ENCODE measurements at places on chromosomes 3 and 15.

- no peak for DNase-seq
These were observed 115.7 kb downstream of the CHL1 start for GRCh38 chr3:312160-312733.

- no peak for DNase-seq
These were observed 281.3 kb upstream of the LMCD1 start for GRCh38 chr3:8220291-8220690.

DNA sequence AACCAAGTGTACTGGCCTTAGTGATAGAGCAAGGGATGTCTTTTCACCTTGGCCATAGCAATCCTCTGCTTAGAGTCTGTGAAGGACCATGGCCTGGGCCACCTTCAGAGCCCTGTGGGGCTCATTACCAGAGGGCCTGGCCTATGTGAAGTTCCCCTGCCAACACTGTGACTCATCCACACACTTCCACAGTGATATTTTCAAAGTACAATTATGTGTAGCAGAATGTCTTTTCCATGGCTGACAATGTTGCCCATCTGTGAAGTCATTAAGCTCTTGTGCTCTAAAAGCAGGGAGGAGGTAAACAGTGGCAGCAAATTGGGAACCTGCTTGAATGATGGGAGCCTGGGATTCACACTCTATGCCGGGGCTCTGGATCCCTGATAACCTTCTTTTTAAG lies 12.2 kb upstream of the CACNA1D start:
- DNase-seq, result no peak

- no peak for DNase-seq
These were observed 45.2 kb upstream of the NR2F2 start for GRCh38 chr15:96285305-96285704.

- DNase-seq, result no peak
These were observed 194.3 kb downstream of the IL5RA start for GRCh38 chr3:2915826-2916225.

DNA sequence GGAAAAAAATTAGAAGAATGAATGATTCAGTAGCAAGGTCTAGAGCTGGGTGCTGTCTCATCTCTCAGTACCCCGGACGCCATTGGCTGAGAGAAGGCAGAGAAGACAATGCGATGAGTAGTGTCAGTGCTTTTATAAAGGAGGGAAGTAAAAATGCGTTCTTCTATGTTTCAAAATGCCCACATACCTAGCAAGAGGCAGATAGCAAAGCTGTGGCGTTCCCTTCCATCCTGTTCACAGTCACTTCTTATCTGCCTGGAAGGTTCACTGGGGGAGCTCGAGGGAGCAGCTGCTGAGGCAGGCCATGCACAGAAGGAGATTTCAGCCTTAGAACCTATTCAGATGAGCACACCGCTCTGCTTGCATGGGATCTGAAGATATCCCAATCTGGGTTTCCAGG lies 234.0 kb downstream of the RPLP1 start:
- no peak for DNase-seq

GRCh38 chr3:11544412-11545181 lies 99.1 kb downstream of the VGLL4 start:
- DNase-seq, result peak; percentile 79

- peak; percentile 52 for DNase-seq
These were observed 143.4 kb downstream of the FEZF2 start for GRCh38 chr3:62229908-62230307.

GRCh38 chr15:57375827-57376695 lies at the start of gene CGNL1:
Gene CGNL1 (plus strand): TSS chr15:57376505. CDS start chr15:57438000, 61,495 bp downstream.
- peak; percentile 37 for DNase-seq

GRCh38 chr3:187368251-187369088 lies at the start of gene RTP4:
Gene RTP4 (plus strand): TSS chr3:187368385. CDS start chr3:187368442, 57 bp downstream.
- DNase-seq, result no peak

GRCh38 chr15:50414624-50415023 lies 9.6 kb upstream of the USP8 start:
- no peak for DNase-seq

- DNase-seq, result peak; percentile 8
These were observed 19.9 kb downstream of the SPICE1 start for GRCh38 chr3:113495035-113495434.

DNA sequence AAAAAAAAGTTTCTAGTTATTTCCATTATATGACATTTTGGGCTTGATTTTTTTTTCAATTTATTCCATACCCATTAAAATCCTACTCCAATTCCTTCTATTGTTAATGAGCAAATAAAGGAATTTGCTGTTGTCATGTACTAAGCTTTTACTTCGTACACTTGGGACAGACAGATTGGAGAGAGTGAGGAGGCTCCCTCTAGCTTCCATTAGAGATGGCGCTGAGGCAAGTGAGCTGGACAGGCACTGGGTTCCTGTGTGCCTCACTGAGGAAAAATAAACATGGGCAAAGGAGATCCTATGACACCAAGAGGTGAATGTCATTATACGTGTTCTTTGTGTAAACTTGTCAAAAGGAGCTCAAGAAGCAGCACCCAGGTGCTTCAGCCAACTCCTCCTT lies 441.1 kb upstream of the MDFIC2 start:
- no peak for DNase-seq

DNA sequence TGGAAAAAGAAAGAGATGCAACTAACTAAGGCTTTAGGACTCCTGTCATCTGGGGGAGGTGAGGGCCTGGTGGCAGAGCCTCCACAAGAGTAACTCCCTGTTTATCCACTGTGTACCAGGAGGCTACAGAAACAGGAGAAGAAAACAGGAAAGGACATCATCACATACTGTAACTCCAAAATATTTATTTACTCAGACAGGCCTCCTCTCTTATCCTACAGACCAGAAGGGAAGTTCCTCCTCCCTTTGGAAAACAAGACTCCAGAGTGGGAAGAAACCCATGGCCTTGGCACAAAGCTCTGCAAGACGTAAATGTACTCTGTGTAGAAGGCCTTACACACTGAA lies 40.1 kb upstream of the AKAP13 start:
- no peak for DNase-seq

DNA sequence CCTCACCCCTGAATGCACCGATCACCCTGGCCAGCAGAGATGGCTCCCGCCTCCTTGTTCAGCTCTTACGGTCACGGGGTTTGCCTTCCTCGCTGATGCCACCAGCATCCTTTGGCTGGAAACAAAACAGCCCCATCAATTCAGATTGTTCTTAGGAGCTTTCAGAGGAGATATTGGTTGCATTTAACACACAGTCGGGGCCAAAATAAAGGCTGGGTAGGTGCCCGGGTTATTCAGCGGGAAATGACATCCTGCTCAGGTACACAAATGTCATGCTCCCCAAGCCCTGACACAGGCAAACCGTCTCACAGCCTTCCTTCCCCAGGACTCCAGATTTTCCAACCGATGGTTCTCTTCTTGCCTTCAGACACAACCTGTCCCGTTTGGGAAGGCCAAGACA lies 62.4 kb upstream of the MEF2A start:
- no peak for DNase-seq

GRCh38 chr3:112802338-112802737 lies 44.3 kb downstream of the CD200R1L start:
- DNase-seq, result no peak

GRCh38 chr15:68560501-68561113 lies 18.2 kb upstream of the CORO2B start:
- DNase-seq, result peak; percentile 68

DNA sequence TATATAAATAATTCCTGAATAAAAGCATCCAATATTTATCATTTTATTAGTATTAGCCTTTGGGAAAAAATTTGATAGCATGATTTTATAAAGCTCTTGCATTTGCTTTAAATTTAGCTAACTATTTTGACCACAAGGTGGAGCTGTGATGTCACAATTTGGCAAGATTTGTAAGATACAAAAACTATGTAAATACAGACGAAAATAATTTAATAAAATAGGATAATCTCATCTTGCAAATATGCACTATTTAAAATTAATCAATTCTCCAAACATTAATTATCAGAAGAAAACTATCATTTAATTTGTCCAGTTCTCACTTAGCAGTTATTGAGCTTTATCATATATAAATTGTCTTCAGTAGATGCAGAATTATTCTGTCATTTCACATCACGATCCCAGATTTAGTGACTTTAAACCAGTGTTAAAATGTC lies 95.4 kb downstream of the PLOD2 start:
- DNase-seq, result peak; percentile 66

DNA sequence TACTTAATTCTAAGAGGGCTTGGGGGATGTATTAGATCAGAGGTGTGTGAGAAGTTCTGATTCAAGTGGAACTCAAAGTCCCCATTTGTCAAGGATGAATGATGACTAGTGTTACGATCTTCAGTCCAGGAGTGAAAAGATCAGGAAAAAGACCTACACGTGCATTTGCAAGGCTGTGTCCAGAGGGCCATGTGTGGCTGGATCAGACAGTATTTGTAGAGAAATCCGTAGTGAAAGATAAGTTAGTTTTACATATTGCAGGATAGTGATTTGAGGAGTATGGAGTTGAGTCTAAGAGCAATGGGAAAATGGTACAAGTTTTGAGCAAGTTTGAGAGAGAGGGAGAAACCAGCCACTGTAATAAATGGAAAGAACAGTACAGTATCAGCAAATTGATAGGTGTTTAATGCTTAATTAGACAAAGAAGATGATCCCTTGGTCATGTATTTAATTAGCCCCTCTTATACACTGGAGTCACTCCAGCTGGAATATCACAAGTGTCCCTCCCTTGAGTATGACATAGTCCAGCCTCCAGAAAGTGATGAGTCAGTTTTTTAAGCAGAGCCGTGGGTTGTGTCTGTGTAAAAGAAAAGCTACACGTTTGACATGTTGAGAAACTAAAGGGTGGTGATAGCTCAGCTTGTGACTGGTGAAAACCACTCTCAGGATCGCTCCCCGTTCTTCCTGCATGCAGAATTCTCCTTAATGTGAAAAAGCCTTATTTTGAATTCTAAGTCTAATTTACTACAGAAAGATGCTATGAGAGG lies 348.8 kb downstream of the ROBO1 start:
- no peak for DNase-seq

GRCh38 chr15:32899126-32899596 lies 181.4 kb downstream of the GREM1 start:
- DNase-seq, result no peak

- peak; percentile 91 for DNase-seq
These were observed 59.6 kb downstream of the ABTB1 start for GRCh38 chr3:127732303-127732702.

DNA sequence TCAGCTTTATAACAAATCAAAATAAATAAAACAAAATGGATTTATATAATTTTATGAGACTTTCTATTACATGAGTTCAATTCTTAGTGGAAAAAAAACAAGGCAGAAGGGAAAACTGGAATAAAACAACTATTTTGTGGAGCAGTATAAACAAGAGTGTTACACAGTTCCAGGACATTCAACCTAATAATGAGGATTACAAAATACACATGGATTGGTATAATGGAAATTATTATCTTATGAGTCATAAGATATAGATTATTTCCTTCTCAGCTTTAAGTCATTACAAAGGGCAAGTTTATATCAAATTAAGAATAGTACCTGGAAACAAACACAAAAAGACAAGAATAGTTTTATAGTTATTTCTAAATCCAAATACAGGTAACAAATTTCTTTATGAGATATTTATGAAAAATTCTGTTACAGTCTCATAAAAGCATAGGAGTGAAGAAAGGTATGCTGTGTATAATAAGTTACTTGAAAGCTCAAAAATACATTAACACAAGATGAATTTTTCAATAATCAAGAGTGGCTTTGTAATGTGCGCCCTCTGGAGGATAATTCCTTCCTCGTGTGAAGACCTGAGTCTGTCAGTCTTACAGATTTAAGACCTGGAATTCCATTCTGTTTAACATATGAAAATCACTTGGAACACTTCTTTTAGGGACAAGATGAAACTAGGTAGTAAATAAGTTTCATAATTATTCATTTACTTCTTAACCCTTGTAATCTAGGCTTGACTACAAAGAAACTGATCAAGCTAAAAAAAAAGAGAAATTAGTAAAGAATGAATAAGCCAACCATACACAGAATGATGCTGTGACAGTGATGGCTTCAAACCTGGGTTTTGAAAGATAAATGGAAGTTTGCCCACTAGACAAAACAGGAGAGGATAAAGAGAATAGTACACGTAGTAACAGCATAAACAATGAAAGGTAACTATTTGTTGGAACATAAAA lies 9.5 kb downstream of the COPS2 start:
- peak; percentile 73 for DNase-seq

- DNase-seq, result no peak
These were observed 284.1 kb downstream of the NFKBIZ start for GRCh38 chr3:102133376-102133775.

DNA sequence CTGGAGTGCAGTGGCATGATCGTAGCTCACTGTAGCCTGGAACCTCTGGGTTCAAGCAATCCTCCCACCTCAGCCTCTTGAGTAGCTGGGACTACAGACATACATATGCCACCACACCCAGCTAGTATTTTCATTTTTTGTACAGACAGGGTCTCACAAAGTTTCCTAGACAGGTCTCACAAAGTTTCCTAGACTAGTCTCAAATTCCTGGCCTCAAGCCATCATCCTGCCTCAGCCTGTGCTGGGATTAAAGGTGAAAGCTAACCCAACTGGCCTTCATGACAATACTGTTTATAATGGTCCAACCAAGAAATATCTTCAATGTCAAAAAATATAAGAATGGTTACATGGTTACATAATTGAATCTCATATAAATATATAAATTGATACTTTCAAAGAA lies 24.0 kb downstream of the GPR176 start:
- DNase-seq, result no peak

DNA sequence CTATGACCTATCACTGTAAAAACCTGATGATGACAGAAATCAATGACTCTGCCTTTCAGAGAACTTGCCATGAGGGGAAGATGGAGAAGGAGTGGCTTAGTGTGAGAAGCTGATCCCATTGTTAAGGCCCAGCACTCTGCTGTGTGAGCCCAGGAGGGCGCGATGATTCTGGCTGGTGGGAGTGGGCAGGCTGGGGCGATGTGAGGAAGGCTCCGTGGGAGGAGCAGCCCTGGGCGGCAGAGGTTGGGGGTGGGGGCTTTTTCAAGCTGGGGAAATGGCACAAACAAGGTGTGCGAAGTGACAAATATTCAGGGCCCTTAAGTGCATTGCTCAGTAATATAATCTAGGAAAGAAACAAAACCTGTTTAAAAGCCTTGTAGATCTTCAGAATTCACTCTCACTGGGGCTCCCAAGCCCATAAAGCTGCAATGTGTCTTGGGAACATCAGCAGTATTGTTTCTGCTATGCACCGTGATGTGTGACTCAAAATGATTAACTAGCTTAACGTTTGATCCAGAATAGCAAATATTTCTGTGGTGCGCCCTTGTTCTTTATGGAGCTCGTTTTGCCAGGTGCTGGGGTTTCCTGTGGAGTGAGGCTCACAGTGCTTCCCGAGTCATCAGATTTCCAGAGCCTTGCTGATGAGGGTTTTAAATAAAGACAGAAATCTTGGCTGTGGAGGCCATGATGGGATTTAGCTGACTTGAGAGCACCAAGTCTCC lies 141.0 kb downstream of the CHDH start:
- DNase-seq, result no peak

DNA sequence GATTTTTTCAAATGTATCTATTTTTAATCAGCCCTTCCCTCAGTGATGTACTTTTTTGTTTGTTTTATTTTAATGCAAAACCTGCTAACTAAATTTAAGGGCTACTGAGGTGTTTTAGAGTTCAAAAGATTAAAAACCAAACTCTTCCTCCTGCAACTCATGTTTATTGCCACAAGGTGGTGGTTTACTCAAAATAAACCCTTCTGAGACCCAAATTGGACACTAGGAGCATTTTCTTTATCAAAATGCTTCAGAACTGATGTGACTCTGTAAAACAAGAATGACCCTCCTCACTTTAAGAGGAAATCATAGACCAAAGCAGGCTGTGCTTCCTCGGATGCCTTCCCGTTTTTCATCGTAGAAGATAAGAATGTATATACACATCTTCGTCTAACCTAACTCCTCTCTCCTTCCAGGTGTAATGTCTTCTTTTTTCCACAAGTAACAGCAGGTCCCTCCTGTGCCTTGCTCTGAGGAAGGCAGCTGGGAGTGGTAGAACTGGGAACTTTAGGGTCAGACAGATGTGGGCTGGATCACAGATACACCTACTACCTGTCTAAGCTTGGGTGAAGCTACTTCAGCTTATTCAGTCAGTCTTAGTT lies 2.9 kb upstream of the NME9 start:
- peak; percentile 41 for DNase-seq

All from NCI-H82 (cell line).